ENCODE measurements at places on chromosomes 7 and 10.

- no peak for DNase-seq
Measured at GRCh38 chr10:21715531-21716195, 181.6 kb downstream of the MLLT10 start.

DNA sequence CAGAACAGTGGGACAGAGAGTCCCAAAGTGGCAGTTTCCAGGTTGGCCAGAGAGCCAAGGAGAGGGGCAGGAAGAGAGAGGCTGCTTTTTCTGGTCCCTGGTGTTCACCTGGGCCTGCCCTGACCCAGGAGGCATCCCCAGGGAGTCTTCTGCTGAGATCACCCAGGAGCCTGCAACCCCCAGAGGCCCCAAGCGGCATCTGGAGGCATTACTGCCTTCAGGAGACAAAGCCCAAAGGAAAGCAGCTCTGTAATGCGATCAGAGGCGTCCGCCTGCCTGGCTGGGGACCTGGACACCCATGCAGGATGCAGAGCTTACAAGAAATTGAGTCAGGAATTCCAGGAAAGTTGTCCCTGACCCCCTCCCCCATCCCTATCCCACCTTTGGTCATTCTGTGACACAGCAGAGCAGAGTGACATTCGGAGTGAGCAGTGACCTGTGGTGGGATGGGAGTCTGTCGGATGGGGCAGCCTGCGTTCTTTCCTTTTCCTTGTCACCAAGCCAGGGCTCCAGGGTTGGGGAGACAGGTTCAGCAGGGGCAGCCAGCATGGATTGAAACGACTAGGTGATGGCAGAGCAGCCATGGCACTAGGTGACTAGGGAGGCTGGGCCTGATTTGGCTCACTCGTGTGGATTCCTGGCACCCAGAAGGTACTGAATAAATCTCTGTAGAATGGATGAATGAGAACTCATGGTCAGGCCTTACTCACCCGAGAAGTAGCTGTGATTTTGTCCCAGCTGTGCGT is 10.4 kb downstream of the UNC5B start:
- DNase-seq = peak; percentile 46

- DNase-seq = no peak
Measured at GRCh38 chr7:33685981-33686683, 219.2 kb upstream of the BMPER start.

DNA sequence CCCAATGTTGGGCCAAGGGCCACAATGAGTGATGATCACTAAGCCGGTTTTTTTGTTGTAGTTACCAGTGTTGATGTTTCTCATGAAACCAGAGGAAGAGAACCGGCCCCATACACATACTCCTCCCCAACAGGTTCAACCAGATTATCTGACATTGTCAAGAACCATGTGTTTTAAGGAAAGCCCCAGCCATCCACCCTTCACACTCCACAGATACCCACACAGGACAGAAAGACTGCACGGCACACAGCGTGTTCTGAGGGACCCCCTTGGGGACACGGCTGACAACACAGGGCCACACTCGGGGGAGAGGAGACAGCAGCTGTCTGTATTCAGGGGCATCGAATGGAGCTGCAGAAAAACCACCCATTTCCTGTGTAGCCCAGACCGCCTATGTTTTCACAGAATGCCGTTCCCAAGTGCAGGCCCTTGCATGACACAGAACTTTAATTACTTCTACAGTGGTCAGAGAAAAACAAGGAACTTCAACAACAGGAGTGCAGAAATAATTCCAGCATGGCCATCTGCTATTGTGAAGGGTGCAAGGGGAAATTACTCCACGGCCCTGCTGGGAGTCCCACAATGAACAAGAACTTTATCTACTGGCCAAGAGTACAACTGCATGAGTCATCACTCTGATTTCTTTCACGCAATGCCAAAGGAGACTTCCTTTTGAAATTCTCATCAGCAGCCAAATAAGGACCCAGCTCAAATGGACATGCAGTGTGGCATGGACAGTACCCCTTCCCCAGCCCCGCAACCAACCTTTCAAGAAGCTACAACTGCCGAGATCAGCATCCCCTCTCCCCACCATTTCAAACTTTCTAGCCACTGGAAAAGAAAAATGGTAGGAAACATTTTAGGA is 2.3 kb downstream of the KLF6 start:
- DNase-seq = peak; percentile 58

DNA sequence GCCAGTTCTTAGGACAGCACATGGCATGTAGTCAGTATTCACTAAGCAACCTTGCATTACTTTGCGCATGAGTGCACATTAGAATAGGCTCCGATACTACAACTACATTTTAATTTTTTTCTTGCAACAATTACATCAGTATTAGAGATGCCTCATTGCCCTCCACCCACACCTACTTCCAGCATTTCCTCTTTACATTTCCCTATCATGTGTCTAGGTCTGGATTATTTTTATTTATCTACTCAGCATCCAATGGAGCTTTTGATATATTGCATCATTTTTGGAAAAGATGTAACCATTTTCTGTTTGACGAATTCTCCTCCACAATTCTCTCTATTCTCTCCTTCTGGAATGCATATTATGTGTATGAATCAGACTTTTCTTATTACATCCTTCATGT is 258.2 kb upstream of the GLI3 start:
- no peak for DNase-seq

DNA sequence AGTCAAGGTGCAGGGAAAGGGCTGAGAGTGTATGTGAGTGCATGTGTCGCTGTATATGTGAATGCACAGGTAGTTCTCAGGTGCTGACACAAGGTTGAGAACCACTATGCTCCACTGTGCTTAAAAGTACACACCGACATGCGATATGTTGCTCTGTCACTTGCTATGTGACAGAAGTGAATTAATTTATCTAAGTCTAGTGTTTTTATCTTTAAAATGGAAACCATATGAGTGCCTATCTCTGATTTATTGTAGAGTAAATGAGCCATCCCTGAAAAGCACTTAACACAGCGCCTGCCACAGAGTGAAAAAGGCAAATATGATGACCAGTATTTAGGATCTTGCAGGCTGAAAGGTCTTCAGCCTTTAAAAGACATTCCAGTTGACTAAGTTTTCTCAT is 4.9 kb downstream of the SLC35B4 start:
- DNase-seq = no peak

GRCh38 chr10:4048236-4048864 is 263.3 kb upstream of the KLF6 start:
- DNase-seq = no peak

- DNase-seq = peak; percentile 86
Measured at GRCh38 chr7:116671681-116672595, at the start of gene MET. TSS of gene MET (plus strand) at chr7:116672196. CDS start at chr7:116699085, 26,889 bp downstream.

- DNase-seq = no peak
Measured at GRCh38 chr7:8131694-8132605, 130.0 kb downstream of the ICA1 start.

DNA sequence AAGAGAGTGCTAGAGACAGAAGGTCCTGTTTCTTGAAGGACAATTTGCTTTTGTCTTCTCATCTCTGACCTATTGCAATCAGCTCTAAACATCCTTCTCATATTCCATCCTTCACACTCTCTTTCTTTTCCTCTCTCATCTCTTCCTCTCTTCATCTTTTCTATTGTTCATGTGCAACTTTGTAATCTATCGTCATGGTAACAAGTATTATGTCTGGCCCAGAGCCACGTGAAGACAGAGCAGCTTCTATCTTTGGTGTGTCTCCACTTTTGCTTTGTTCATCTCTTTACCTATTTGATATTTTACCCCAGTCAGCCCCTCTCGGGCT is 104.9 kb upstream of the ABCB5 start:
- DNase-seq = no peak

- DNase-seq = no peak
Measured at GRCh38 chr7:23709081-23709750, 803 bp upstream of the STK31 start.

GRCh38 chr7:45685619-45686240 is 111.6 kb downstream of the ADCY1 start:
- DNase-seq = no peak

- DNase-seq = no peak
Measured at GRCh38 chr10:59876695-59877094, 29.7 kb downstream of the CCDC6 start.

- no peak for DNase-seq
Measured at GRCh38 chr7:36109013-36109627, 43.9 kb upstream of the EEPD1 start.

- peak; percentile 9 for DNase-seq
Measured at GRCh38 chr10:22022257-22023032, 18.9 kb upstream of the DNAJC1 start.

Measured in right kidney (tissue), 9 donors.